ENCODE measurements at places on chromosomes 7 and 10.

DNA sequence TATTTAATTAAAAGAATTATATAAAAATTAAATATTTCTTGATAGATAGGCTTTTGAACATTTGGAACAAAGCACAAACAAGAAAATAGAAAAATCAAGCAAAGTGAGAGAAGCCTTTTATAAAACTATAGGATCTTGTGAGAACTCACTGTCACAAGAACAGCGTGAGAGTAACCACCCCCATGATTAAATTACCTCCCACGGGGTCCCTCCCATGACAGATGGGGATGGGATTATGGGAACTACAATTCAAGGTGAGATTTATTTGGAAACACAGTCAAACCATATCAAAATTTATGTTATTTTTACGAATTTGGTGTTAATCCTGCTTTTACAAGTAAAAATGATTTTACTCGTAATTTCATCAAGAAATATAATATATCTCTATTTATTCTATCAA is 1136.1 kb upstream of the POT1 start:
- no peak for DNase-seq

DNA sequence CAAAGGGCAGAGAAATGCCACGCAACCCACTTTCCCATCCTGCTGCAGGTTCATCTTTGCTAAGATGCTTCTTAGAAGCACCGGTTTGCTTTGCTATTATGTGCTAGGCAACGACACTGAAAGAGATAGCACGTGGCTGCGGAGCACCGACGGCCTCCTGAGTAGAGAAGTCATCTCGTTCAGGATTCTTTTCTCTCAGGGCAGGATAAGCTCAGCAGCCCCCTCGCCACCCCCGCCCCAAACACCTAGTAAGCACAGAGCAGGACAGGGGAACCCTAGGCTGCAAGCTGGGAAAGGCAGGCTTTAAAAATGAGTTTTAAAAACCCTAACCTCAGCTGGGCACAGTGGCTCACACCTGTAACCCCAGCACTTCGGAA is 15.0 kb downstream of the ASB13 start:
- no peak for DNase-seq

GRCh38 chr10:31749981-31750840 is 178.4 kb downstream of the ARHGAP12 start:
- DNase-seq: peak; percentile 48

DNA sequence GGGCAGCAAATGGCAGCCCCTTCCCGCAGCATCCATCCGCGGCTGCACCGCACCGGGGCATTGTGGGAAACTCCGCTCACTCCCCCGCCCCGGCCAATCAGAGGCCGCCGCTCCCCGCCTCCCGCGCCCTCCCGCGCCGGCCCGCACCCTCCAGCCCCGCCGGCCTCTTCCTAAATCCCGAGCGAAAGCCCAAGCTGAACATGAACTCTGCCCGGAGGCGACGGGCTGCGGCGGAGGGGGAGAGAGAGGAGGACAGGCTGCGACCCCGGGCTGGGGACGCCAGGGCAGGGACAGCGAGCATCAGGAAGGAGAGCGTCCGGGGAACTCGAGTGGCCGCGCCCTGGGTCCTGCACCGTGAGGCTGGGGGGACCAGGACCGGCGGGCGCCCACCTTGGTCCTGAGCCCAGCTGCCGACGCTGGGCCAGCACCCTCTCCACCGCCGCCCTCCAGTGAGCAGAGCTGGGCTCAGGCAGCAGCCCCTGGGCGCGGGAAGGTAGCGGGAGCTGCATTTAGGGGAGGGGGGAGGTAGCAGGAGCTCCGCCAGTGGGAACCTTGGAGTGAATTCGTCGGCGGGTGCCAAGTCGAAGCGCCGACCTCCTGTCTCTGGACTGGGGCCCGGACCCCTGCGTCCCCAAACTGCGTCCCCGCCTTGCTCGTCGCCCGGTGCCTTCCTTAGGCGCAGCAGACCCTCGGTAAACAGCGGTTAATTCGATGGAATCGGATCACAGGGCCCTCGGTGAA is at the start of gene DGKI:
TSS of gene DGKI (minus strand) at position 148 of the 741 bp plus-strand sequence.
- peak; percentile 37 for DNase-seq

DNA sequence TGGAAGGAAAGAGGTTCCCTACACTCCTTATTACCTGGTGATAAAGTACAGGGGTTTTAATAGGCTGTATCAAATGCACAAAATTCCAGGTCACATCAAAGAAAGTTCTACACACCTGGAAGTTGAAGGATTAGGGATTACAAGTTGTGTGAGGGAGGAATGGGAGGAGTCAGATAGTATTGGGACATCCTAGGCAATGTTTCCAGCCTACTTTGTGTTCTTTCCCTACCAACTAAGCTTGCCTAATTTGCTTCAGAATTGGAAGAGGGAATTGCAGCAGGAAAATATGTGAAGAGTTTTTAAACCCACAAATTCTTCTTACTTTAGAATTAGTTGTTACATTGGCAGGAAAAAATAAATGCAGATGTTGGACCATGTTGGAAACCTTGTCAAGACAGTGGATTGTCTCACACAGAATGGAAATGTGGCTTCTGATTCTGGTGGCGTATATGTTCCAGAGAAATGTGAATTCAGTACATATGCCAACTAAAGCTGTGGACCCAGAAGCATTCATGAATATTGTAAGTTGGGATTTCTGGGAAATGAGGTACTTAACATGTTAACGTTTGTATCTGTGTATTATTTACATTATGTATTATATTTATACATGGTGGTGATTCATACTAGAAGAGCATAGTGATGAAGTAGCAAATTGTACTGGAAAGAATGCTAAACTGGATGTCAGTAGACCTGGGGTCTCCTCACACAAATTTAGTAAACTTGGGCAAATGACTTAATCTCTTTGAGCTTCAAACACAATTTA is at the start of gene LIPM:
TSS of gene LIPM (plus strand) at position 208 of the 763 bp plus-strand sequence. CDS start at position 375, 167 bp downstream.
- DNase-seq: no peak

DNA sequence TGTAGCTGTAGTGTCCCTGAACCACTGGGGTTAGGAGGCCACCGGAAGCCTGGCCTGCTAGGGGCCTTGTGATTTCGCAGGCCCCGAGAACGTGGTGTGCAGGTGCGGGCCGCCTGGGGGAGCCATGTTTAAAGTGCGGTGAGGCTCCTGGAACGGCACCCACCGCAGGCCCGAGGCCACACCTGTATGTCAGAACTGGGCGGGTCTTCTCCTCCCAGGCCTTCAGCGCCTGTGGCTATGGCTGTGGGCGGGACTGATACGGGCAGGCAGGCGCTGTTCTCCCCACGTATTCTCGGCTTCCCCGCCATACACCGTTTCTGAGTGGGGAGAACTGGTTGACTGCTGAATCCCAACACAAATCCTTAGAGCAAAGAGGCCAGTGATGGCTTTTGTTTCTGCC is 74.8 kb downstream of the DNAJB6 start:
- DNase-seq: no peak

All from cardiac muscle cell (in vitro differentiated cells and primary cell).